ENCODE measurements at places on chromosomes 5 and 9.

DNA sequence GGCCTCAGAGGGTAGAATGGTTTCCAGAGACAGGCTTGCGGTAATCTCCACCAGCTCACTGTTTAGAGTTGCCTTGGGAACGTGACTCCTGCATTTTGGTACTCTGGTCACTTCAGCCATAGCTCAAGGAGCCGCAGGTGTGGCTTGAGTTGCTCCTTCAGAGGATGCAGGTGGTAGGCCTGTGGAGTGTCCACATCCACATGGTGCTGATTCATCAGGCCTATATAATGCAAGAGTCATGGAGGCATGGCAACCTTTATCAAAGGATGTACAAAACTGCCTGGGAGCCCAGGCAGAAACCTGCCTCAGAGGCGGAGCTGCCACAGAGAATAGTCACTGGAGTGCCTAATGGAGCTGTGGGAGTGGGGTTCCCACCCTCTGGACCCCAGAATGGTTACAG lies 114.2 kb downstream of the ANXA1 start:
- DNase-seq: no peak

DNA sequence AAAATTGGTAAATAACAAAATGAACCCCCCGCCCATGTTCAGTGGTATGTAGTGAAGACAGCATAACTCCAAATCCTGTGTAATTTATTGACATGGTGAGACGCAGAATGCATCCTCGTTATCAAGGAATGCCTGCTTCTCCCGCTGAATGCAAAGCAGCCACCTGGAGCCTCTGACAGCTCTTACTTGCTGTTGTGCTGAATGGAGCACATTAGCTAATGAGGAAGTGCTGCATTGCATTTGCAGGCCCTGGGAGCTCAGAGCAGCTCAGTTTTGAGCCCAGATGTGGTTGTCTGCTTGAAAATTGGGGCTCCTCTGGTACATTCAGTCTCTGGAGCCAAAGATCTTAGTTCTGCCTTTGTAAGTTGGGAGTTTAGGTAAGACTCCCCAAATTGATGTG lies 28.9 kb downstream of the PLAC8L1 start:
- no peak for DNase-seq

DNA sequence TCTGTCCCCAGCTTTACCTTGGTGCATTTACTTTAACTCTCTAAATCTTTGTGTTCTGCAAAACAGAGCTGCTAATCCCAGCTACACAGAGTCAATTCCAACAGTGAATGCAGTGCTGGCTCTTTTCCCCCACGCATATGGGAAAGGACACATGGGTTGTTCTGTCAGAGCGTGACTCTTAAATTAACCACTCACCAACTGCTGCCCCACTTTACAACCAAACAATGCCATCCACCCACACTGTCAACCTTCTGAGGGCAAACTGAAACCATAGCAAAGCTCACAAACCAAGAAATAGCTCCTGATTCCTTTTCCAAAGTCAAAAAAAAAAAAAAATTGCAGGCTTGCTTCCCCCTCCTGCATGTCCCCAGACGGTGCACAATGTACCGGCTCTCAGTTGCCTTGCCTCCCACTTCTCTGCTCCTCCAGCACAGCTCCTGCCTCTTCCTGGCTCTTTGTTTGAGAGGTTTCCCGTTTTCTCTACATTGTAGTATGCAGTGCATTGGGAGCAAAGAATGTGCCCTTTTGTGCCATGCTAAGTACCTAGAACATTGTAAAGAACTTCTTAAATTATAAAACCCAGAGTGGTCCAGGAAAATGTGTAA lies 151.5 kb upstream of the DAPK1 start:
- DNase-seq: no peak

- peak; percentile 39 for DNase-seq
Observed at GRCh38 chr9:90960941-90961340, 159.3 kb downstream of the SYK start.

DNA sequence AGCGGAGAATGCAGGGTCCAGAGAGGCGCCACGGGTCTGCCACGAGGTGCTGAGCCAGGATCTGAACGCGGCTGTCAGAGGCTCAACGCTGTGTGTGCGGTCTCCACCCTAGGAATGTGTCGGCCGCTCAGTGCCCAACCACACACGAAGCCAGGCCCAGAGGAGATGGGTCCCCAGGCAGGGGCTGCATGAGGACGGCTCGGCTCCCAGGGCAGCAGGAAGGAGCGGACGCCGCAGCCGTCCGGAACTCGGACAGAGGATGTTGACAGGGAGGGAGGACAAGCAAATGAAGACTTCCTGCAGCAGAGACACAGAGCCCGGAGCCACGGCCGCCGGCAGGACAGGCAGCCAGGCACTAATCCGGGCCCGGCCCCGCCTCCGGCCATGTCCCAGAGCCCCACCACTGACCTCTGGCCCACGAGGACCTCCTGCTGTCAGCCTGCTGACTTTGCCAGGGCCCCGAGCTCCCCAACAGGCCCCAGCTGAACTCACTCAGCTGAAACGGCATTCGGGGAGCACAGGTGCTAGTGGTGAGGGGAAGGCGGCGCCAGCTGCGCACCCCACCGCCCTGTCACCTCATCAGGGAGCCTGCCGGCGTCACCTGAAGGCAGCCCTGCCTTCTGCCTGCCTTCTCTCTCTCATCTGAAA lies 12.7 kb downstream of the VAV2 start:
- no peak for DNase-seq

DNA sequence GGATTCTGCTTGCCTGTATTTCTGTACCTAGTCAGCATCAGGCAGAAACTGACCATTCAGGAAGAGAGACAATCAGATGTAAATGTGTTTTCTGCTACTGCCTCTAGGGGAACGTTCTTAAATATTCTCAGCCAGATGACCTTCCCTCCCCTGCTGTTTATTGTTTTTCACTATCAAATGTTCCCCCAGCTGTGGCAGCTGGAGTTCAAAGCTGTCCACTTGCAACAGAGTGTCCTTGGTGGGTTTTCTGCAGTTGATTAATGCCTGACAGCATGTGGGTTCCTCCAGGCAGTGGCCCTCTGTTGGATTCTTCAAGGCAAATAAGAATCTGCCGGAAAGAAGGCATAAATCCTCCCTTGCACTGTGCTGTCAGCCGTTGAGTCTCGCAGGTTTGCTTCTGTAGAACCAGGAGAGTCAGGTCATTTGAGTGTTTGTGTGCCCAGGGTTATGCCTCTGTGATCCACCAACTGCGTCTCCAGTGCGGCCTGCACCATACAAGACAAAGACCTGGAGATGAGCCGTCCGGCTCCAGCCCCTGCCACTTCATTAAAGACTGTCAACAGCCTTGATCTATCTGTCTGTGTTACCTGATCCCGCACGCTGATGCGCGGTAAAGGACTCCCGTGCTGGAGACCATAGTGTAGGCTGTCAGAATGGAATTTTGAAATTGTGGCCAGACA lies 203.4 kb downstream of the GADD45G start:
- DNase-seq: no peak

GRCh38 chr5:150787656-150788055 lies 9.1 kb downstream of the SMIM3 start:
- no peak for DNase-seq

GRCh38 chr5:33772380-33772897 lies 119.4 kb downstream of the ADAMTS12 start:
- no peak for DNase-seq

Measured in DMS79 treated with DMSO at 0.1 percent for 48 hours (cell line).